Activated CD4-positive, CD25-positive, alpha-beta regulatory T cell (primary cell): ENCODE measurements at places on chromosomes 4 and X.

GRCh38 chr4:124635331-124635730 is 77.2 kb downstream of the ANKRD50 start:
- no peak for DNase-seq

- DNase-seq, result no peak
Measured at GRCh38 chr4:42643685-42644084, 13.2 kb downstream of the ATP8A1 start.

- no peak for DNase-seq
Measured at GRCh38 chr4:187940299-187940698, 55.3 kb upstream of the ZFP42 start.

GRCh38 chr4:150942539-150942938 is 72.5 kb downstream of the LRBA start:
- no peak for DNase-seq

- no peak for DNase-seq
Measured at GRCh38 chr4:83267830-83268475, 16.6 kb downstream of the COQ2 start.

GRCh38 chr4:151322570-151322969 is 2.8 kb downstream of the SH3D19 start:
- DNase-seq, result no peak

GRCh38 chr4:86926435-86927086 is 8.2 kb upstream of the AFF1 start:
- no peak for DNase-seq

- DNase-seq, result no peak
Measured at GRCh38 chr4:8411351-8412180, 29.0 kb downstream of the ACOX3 start.

GRCh38 chr4:83605744-83606172 is 69.8 kb downstream of the GPAT3 start:
- no peak for DNase-seq

- DNase-seq, result no peak
Measured at GRCh38 chr4:20370274-20370673, 118.6 kb downstream of the SLIT2 start.
